Activated effector memory CD4-positive, alpha-beta T cell treated with anti-CD3 and anti-CD28 coated beads, Interleukin-2, amount 50 U/mL, for 16 hours (primary cell): ENCODE measurements at places on chromosomes 6 and 20.

DNA sequence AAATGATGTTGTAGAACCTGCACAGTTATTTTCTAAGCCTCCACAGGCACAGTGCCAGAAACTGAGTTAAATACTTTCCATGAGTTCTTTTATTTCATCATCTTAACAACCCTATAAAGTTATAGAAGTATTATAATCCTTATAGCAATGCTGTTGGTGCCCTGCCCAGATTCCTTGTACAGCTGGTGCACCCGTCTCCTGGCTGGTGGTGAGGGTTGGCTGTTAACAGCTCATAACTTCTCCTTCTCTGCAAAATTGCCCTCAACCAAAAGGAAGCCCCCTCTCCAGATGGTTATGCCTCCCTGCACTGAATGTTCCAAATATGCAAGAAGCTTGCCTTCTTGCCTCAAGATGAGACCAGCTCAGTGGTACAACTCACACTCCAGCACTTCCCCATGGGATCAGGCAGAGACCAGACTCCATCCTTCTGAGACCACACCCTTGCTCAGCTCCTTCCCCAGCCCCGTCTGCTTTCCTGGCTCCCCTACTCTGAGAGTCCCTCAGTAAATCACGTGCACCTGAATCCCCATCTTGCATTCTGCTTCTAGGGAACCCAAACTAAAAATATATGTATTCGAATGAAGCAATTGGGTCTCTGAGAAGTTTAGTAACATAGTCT lies 304.4 kb upstream of the PLCB4 start:
- no peak for DNase-seq

DNA sequence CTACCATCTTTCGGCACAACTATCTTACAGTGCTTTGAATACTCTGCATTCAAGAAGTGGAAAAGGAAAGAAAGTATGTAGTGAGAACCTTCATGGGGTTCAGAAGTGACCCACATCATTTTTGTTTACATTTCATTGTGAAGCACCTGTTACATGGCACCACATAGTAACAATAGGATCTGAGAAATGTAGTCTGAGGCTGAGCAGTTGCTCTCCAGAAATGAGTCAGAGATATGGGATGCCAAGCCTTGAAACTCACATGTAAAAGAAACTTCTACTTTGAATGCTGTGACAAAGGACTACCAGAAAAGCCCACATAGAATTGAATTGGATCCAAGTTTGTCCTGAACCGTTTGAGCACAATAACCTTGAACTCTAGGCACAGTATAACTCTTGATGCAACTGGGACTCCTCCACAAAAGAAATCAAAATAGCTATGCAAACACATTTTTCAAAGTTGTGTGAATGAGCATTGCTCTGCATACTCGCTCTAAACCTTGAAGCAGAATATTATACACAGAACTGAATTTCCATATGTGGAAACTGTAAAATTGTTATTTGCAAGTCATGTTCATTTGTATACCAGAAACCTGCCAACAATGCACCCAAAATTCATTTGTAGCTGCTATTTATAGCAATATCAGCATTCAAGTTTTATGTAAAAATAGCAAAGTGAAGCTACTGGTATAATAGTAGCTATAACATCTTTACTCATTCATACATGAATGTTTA lies 400.9 kb upstream of the POU3F2 start:
- DNase-seq, result no peak

- peak; percentile 30 for DNase-seq
Observed at GRCh38 chr20:24651171-24651975, 181.9 kb downstream of the SYNDIG1 start.

- DNase-seq, result no peak
Observed at GRCh38 chr6:128725271-128726233, 157.4 kb upstream of the LAMA2 start.

GRCh38 chr6:98514796-98515195 lies 319.6 kb upstream of the POU3F2 start:
- no peak for DNase-seq

GRCh38 chr6:120935908-120936307 lies 398.4 kb downstream of the TBC1D32 start:
- DNase-seq, result no peak

- DNase-seq, result no peak
Observed at GRCh38 chr6:105207524-105208269, 27.9 kb upstream of the POPDC3 start.

- DNase-seq, result no peak
Observed at GRCh38 chr20:45935416-45936046, 1.0 kb downstream of the PCIF1 start.

- no peak for DNase-seq
Observed at GRCh38 chr6:32167761-32168262, 3.4 kb downstream of the EGFL8 start.

- DNase-seq, result peak; percentile 30
Observed at GRCh38 chr6:44024574-44025219, 102.6 kb downstream of the MRPL14 start.

DNA sequence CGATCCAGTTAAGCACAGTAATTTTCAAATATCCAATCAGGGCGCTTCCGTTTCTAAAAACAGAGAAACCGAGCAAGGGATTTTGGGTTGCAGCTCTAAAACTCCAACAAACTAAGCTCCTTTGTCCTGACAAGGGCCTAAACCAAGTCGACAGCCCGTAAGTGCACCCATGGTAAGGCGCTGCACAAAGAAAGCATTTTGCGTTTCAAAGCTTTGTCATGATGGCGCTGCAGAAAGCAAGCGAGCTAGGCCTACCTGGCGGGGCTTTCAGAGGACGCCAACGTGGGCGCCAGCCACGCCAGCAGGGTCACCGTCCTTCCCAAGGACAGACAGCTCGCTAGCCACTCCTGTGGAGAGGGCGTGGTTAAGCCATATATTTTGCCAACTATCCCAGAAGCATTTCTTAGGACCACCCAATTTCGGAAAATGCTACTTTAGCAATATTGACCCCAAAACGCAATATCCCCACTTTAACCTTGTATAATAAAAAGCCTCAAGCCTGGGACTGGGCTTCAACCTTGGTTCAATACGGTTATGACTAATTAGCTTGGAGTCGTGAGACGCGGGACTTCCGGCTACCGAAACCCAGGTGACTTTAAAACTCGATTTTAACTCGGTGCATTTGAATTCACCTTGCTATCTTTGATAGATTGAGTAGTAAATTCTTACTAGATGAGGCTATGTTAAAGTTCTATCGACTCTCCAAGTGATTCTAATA lies 53.8 kb downstream of the TRIM38 start:
- DNase-seq, result no peak

- no peak for DNase-seq
Observed at GRCh38 chr6:147204843-147205311, 660 bp downstream of the STXBP5 start.

DNA sequence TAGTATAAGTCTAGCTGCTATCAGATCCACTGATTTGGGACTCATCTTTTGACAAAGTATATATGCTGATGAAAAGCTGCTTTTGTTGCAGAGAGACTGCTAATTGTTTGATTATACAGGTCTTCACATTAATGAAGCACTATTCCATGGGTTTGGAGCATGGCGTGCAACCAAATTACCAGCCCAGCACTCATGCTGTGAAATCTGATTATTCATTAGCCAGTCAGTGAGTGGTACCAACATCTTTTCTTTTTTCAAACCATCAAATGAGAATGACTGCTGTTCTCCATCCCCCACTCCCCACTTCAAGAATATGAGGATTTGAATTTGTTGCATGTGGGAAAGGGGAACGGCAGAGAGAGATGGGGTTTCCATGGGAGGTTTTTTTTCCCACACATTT lies 91.3 kb downstream of the ID4 start:
- no peak for DNase-seq

DNA sequence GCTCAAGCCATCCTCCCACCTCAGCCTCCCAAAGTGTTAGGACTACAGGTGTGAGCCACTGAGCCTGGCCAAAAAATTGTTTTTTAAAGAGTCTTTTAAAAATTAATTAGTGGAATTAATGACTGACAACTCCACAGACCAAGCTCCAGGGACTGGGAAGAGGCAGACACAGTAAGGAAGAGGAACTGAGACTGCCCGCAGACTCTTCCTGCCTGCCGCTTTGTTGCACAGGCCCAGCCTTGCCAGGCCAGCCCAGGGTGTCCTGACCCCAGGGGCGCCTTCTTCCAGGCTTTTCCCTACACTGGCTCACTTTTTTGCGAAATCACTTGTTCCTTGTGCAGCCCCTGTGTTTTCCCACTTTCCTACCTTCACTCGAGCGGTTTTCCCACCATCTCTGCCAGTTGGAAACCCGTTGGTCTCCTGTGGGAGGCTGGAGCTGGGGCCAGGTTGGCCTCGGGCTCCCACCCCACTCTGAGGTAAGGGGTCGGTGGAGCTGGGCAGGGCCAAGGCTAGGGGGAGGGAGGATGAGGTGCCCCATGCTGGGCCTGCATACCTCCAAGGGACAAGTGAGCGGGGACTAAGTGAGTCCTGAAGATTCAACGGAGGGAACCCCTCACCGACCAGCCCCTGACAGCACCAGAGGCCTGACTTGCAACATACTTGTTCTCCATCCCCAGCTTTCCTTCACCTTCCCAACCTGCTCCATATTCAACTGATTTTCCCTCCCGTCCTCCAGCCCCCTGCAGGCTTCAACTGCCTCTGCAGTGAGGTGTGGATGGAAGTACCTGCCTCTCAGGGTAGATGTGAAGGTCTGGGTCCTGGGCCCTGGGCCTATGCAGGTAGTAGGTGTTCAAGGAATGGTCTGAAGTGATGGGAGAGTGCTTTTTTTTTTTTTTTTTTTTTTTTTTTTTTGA lies 23.5 kb upstream of the SMIM29 start:
- DNase-seq, result no peak

GRCh38 chr20:13775867-13776266 lies 8.9 kb downstream of the ESF1 start:
- no peak for DNase-seq

DNA sequence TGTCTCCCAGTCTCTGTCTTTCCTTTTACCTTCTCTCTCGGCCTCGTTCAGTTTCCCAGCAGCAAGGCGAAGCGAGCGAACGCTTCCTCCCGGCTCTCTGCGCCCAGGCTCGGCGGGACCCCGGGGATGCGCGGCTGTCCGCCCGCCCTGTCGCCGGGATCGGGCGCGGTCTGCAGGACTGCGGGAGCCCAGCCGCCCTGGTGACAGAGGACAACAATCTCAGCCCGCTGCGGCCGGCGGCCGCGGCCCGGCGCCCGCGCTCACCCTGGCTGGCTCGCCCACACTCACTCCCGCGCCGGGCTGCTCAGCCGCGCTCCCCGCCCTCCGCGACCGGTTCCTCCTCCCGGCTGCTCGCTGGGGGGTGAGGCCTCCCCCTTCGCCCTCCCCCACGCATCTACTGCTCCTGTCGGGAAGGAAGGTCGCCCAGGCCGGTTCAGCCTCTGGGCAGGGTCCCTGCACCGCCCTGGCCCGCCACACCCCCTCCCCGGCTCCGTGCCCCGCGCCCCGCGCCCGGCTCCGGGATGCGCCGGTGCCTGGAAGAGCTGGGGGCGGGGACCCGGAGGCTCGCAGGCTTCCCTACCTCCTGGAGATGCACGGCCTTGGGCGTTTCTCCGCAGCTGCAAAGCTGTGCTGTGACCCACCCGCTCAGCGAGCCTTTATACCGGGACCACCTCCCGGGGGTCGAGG lies 410 bp downstream of the SYNE1 start:
- no peak for DNase-seq

GRCh38 chr6:166460473-166461437 lies 78.0 kb upstream of the MPC1 start:
- no peak for DNase-seq

- no peak for DNase-seq
Observed at GRCh38 chr20:15520930-15521524, 1052.2 kb downstream of the KIF16B start.

GRCh38 chr20:59770270-59770669 lies 163.2 kb downstream of the SYCP2 start:
- DNase-seq, result no peak

DNA sequence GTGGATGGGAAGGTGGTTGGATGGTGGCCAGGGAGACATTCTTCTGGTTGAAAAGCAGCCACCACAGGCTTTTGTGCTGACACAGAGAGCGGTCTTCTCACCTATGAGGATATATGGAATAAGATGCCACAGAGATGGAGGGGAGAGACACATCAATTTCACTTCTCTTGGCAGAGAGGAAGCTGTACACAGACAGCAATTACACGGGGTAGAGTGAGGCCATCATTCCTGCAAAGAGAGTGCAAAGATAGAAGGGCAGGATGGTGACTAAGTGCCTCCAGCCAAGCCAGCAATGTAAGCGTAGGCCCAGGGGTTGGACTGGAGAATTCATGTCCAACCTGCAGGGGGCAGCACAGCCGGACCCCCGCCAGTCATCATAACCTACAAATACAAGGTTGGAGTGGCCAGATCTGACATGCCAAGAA lies 56.4 kb downstream of the NRN1 start:
- no peak for DNase-seq

DNA sequence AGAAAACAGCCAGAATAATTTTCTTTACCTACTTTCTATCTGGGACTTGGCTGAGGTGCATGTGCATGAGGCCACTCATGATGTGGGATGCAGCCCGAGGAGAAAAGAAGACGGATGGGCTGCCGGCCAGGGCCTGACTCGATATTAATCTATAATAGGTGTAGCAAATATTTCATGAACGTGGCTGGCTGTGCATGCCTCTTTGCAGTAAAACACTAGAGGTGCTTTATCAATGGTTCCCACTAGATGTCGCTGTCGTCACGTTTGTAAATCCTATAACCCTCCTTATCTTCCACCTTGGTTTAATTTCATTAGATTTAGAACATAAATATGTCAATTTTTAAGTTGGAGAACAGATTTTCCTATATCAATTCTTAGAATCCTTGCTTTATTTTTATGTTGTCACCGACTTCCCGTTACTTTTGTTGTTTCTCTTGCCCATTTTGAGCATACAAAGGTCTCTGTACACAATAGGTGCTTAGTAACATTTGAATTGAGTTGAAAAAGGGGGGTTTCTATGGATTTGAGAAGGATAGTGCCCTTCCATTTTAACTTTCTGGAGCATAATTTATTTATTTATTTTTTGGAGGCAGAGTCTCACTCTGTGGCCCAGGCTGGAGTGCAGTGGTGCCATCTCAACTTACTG lies 19.6 kb upstream of the FERMT1 start:
- peak; percentile 63 for DNase-seq

DNA sequence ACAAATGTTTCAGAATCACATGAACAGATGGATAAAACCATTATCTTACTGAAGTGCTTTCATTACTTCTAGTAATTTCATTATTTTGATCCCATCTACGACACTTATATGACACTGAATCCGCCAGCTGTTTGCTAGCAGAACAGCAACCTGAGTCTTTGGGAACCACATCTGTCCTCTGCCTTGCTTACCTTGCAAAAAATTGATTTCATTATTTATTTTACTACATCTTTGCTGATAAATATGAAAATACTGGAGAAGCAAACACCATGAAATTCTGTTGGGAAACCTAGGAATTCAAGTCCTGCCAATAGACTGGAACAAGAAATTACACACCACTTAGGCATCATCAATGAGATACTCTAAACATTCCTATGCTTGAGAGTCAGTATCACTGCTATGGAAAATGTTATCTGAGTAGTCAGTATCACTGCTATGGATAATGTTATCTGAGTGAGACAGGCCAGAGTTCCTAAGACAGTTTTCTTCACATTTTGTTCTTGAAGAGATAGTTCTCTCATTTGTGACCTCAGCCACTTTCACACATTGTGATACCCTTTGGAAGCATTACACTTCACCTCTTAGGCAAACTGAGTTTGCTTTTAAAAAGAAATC lies 91.9 kb downstream of the PDE10A start:
- DNase-seq, result no peak
